Cortex of kidney (tissue), 1 donor: ENCODE measurements at places on chromosomes 6 and 20.

DNA sequence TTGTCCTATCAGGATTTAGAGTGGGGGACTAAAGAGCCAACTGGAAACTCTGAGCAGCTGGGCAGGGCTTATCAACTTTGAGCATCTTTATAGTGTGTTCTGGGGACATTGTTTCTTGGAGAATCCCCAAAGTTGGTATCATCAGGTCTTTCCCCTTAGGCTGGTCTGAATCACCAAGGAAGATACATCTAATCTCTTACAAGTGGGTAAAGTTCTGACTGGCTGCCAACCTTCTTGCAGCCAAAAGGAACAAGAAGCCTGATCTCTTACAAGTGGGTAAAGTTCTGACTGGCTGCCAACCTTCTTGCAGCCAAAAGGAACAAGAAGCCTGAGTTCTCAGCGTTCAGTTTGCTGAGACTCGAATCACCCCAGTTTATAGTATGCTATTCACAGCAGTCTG lies 1.6 kb upstream of the MED23 start:
- no peak for DNase-seq

DNA sequence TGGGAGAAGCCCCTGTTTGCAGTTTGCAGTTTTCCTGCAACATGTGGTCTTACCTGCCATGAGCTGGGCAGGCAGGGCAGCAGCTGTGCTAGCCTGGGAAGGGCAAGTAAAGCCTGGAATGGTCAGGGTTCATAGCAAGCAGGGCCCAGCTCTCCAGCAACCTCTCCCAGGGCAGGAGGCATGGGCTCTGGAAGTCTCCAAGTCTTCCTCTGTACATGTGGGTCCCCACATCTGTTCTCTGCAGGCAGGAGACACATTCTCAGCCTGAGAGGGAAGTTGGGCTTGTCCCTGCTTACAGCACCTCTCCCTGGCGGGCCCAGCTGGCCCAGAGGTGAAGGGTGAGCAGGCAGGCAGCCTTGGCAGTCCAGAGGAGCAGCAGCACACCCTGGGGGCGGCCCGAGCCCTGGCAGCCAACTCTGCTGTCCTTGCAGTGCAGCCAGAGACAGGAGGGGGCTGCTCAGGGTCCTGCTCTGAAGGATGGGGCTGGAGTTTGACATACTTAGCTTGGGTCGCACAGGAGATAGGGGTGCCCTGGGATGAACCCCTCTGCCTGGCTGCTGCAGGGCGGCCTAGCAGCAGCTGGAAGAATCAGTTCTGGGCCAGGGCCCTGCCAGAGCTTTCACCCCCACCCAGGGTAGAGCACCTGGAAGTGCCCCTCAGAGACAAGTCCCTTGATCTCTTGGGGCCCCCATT lies 176.0 kb downstream of the MRPL14 start:
- no peak for DNase-seq

DNA sequence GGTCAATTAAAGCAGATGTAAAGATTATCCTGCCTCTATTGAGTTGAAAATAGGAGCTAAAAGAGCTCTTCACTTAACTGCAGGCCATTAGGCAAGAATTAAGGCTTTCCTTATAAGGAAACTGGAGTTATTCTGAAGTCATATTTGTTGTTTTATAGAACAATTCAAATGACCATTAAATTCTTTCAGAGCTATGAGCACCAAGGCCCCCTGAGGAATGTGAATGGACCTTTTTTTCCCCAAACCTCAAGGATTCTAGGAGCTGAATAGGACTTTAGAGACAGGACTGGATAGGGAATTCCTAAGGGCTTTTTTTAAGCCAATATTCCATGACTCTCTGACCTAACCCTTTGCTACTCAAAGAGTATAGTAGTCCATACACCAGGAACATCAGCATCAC lies 565.7 kb upstream of the BTBD3 start:
- DNase-seq, result no peak

DNA sequence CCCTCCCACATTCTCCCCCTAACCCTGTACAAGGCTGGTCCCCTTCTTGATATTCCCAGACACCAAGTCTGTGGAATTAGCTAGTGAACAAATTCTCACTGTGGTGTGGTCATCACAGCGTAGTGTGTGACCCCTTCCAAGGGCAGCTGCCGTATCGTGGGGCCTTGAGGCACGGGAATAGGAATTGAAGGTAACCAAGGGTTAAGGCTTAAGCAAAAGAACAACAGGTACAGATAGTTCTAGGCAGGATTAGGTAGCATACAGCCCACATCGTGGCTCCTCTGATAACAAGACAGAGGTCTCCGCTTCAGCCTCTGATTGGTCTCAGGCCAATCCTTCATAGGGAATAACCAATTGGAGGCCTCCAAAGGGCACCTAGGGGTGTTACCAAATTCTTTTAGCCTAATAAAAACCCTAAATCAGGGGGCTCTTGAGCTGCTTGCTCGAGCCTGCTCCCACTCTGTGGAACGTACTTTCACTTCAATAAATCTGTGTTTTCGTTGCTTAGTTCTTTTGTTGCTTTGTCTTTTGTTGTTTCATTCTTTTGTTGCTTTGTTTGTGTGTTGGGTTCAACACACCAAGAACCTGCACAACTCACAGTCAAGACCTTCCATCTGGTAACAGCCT lies 64.7 kb downstream of the GPR6 start:
- DNase-seq, result no peak

DNA sequence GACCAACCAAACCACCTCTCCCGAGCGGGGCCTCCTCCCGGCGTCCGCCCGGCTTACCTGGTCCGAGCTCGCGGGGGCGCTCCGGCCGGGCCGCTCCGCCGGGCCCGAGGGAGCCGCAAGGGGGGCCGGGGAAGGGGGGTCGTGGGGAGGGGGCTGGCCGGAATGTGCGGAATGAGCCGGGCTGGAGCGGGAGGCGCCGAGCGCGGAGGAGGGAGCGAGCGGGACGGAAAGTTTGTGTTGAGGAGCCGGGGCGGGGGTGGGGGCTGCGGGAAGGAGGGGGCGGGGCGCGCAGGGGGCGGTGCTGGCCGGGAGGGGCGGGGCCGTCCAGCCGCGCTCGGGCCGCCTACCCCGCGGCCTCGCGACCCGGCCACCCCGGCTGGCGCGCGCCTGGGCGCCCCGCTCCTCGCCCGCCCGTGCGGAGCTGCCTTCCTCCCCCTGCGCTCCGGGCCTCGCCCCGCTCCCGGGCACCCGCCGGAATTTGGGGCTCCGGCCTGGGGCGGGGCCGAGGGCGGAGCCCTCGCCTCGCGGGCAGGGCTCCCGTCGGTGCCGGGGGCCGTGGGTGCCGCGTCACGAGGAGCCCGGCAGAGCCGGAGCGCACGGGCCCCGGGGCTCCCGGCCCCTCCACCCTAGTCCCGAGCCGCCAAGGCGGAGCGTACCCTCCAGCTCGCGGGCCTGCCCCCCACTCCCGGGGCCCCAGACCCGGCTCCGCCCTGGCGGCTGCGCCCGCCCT lies at the start of gene TEAD3:
TSS of gene TEAD3 (minus strand) at position 239 of the 730 bp plus-strand sequence.
- DNase-seq, result no peak

- no peak for DNase-seq
These were observed 48.9 kb downstream of the NOL4L start for GRCh38 chr20:32535953-32536823.

DNA sequence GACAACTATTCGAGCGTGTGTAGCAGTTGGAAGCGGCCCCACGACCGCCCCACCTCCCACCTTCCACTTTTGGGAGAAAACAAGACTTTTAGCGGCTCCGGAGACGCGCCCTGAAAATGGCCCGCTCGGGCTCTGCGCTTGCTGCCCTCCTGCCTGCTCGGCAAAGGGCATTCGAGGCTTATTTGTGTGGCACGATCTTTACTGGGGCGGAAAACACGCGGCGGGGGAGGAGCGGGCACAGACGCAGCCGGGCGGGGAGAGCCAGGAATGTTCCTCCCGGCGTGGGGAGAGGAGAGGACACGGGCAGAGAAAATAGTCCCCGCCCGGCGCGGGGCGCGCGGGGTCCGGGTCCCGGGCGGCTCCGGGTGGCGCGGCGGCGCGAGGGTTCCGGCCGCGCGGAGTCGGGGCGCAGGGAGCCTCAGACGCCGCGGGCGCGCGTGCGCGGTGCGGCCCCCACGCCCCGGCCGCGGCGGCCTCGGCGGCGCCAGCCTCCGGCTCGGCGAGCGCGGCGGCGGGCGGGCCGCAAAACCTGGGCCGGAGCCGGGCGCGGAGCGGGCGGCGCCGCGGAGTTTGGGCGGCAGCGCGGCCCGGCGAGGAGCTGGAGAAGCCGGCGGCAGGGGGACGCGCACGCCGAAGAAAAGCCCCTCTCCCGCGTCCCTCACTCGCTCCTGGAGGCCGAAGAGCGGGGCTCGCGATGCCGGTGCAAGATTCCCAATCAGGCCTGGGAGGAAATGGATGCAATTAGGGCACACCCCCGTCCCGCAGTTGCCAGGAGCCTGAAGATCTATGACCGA lies 90.0 kb upstream of the ARID1B start:
- DNase-seq, result peak; percentile 52

GRCh38 chr20:55386686-55387085 lies 618.6 kb downstream of the CBLN4 start:
- no peak for DNase-seq
